ENCODE measurements at places on chromosomes 6 and 20.

- no peak for DNase-seq
These were observed 29.5 kb downstream of the RBM38 start for GRCh38 chr20:57420571-57421252.

DNA sequence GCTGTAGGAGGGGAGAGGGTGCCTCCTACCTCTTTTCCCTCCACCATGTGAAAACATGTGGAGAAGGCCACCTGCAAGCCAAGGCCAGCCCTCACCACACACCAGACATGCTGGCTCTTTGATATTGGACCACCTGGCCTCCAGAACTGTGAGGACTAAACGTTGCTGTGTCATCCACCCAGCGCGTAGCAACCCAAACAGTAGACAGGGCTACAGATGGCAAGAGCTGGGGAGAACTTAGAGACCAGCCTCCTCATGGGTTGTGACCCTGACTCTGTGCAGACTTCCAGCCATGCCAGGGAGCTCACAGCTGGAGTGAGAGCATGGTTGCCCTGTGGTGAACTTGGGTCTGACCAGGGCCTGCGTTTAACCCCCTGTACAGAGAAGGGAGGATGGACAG lies 195.9 kb upstream of the CST7 start:
- DNase-seq: no peak

DNA sequence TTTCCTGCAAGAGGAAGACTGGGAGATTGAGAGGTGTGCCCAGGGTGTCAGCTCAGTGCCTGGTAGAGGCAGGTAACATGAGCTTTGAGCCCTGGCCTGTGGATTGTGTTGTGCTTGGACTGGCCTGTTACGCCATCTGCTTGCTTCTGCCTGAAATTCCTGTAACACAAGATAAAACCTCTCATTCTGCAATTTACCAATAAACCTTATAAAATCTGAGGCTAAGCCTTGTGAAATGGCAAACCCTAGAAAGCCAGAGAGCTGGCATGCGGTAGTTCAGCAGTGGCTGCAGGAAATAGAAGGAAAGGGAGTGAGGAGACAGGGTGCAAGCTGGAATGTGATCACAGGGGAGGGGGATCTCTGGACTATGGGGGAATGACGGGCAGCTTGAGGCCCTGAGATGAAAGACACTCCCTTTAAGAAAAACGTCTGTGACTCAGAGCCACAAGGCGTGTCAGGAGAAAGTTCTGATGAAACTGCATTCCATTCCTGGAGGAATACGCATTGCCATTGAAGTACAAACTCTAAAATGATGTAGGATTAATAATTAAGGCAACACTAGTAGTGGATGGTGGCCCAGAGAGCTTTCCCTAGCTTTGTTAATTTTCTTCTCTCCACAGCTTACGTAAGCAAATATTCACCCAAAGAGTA lies 26.3 kb upstream of the TFAP2A start:
- DNase-seq: no peak

- DNase-seq: no peak
These were observed 56.7 kb upstream of the SAYSD1 start for GRCh38 chr6:39171489-39172376.

DNA sequence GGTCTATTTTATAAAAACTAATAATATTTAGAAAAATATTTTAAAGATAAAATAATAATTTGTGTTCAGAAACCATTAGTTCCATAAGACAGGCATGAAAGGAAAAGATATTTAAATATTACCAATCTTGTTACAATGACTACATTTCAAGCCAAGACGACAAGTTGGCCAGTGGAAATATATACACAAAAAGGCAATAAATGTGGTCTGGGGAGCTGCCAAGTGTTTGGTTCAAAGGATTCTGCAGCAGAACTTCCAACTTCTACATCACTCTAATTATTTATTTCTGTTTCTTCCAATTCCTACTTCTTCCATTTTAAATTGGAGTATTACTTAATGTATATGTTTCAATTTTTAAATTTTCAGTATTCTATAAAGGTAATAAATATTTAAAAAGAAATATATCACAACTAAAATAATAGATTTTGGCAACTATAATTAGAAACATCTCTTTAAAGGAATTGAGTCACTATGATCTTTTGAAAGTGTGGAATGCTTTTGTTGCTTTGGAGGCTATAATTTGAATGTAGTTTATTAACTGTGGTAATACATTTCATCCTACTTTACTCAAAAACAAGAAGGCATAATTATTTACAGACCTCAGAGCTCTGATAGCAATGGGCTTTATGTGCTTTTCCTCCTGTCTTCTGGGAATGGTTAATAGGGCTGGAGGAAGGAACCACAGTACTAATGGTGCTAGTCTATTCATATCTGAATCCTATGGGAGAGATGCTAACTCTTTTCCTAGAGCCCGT lies 129.7 kb upstream of the FAM184A start:
- no peak for DNase-seq

- DNase-seq: no peak
These were observed 62.0 kb downstream of the SULF2 start for GRCh38 chr20:47723322-47723721.

DNA sequence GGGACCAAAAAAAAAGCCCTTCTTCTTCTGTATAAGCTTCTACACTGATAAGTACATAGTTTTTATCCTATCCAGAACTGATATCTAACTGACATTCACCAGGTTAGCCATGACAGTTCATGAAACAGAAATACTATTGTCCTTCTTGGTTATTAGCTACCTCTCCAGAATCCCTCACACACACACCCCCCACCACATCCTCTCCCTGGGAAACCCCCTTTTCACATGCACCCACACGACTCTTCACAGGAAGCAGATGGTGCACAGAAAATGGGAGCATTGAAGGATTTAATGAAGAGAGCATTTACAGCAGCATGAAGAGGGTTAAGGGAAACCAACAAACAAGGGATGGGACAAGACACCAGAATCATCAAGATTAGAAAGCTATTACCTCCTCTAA lies 88.9 kb downstream of the FHL5 start:
- no peak for DNase-seq

DNA sequence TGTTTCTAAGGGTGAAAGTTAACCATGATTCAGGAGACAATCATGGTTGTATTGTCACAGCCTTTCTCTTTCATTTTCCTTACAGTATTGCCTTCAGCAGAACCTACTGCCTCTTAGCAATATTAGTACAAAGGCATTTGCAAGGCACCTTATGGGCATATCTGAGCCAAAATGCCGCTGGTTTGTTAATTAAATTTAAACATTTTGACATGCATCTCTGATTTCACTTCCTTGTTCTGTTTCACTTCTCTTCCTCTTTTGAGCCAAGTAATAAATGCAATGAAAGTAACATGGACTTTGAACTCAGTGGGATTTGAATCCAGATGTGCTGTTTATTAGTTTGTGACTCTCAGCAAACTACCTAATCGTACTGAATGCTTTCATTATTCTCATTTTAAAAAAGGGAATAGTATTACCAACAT lies 467.4 kb upstream of the CITED2 start:
- DNase-seq: no peak

- DNase-seq: no peak
These were observed 25.3 kb upstream of the CD93 start for GRCh38 chr20:23111307-23111943.

DNA sequence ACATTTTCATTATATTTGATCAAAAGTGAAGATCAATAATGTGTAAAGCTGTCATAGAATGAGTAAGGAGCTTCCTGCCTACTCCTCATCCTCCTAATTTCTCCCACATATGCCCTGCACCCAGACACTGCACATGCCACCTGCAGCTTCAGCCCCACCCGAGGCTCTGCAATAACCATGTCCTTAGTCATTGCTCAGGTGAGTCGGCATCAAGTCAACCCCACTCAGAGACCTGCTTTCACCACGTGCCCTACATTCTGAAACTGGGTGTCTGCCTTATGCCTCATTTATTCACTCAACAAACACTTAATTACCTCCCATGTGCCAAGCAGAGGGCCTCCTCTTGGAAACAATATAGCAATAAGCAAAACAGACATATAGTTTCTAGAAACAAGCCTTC lies 15.4 kb upstream of the TNFAIP3 start:
- DNase-seq: no peak

DNA sequence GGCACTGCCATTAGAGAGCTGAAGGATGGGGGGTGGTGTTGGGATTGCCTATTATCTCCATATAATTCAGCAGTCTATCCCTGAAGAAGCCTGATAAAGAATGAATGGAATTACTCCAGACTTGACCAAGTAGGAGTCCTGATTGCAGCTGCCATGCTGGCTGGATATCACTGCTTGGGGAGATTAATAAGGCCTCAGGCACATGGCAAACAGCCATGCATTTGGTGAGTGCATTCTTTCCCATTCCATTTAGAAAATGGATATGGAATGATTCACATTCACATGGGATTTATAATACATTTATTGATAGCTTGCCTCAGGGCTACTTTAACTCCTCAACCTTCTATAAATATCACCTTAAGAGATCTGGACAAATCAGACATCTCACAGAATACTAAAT lies 49.6 kb upstream of the HLA-A start:
- no peak for DNase-seq

GRCh38 chr6:24838081-24838480 lies 39.4 kb upstream of the ARMH2 start:
- DNase-seq: no peak

- no peak for DNase-seq
These were observed 4.9 kb upstream of the ANGPT4 start for GRCh38 chr20:921068-921467.

DNA sequence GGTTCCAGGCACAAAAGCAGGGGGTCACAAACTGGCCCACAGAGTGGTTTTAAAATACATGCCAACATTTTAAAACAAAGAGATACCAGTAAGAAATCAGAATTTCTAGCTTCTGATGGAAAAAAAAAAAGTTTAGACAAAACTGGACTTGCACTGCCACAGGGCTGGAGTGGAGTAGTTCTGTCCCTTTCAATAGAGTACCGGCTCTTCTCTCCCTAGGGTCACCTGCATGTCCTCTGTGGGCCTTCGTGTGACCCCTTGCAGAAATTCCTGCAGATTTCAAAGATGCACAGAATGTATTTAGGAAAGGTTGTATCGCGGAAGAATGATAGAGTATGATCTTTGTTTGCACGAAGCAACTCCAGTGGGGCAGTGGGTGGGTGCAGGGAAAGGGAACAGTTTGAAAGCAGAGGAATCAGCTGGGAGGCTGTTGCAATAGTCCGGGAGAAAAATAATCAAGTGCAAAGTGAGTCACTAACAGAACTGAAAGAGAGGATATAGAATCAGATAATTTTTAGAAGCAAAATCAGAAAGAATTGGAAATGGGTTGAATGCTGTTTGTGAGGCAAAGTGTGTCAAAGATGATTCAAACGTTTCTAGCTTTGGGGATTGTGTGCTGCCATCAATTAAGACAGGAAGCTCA lies 97.3 kb upstream of the STXBP5 start:
- no peak for DNase-seq

- DNase-seq: no peak
These were observed 52.7 kb upstream of the ELMO2 start for GRCh38 chr20:46458866-46459750.

DNA sequence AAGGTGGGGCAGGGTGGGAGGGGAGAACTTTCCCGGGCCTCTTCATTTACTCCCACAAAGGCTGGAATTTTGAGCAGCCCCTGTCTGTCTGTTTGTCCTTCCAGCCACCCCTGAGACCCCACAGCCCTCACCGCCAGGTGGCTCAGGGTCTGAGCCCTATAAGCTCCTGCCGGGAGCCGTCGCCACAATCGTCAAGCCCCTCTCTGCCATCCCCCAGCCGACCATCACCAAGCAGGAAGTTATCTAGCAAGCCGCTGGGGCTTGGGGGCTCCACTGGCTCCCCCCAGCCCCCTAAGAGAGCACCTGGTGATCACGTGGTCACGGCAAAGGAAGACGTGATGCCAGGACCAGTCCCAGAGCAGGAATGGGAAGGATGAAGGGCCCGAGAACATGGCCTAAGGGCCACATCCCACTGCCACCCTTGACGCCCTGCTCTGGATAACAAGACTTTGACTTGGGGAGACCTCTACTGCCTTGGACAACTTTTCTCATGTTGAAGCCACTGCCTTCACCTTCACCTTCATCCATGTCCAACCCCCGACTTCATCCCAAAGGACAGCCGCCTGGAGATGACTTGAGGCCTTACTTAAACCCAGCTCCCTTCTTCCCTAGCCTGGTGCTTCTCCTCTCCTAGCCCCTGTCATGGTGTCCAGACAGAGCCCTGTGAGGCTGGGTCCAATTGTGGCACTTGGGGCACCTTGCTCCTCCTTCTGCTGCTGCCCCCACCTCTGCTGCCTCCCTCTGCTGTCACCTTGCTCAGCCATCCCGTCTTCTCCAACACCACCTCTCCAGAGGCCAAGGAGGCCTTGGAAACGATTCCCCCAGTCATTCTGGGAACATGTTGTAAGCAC lies 46.0 kb upstream of the TTPAL start:
- no peak for DNase-seq

DNA sequence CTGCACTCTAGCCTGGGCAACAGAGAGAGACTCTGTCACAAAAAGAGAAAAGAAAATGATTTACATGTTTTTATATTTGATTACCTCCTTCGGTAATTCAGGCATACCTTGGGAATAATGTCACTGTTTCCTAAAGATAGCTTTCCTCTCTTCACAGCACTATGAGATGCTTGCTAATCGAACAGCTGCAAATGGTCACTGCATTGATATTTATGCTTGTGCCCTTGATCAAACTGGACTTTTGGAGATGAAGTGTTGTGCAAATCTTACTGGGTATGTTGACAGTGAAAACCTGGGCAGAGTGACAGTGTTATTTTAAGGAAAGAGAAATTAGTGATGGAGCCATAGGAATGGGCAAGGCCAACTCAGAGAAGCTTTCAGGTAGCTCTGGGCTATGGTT lies 19.6 kb downstream of the SEC23B start:
- DNase-seq: no peak

Data from activated CD8-positive, alpha-beta memory T cell treated with anti-CD3 and anti-CD28 coated beads for 1 hour (primary cell).